Trophoblast cell (in vitro differentiated cells and primary cell): ENCODE measurements at places on chromosomes 1 and 21.

DNA sequence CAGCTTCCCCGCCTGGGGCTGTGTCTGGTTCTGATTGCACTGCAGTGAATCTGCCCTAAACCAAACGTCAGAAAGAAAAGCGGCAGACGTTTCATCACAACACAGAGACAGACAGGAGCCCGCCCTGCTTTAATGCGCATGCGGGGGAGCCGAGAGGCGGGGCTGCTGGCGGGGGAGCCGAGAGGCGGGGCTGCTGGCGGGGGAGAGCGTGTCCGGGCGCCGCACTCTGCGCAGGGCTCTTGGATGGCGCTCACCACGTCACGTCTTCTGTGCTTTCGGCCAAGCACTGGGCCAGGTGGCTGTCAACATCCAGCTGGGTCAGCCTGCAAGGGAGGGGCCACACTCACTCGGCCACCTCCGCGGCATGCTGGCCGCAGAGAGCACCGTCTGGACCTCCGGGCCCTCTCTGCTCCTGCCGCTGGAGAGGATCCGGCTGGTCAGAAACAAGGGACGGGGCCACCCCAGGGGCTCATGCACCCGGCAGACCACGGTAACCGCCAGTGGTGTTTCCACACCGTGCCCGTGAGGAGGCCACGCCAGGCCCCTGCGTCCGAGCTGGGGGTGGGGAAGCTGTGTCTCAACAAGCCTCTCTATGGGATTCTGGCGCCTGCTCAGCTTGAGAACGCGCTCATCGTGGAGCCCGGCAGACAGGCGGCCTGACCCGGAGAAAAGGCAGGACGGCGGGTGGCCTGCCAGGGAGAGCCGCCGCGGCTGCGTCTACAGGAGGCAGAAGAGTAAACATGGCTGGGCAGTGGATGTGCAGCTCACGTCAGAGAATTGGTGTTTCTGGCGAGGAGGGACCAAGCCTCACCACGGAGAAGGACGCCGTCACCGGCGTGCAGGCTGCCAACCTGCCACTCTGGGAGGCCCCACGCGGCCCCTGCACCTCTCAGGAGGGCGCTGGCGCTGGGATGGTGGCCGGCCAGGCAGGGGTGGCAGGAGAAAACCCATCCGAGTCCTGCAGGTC is 4.8 kb downstream of the FAAP20 start:
- H3K27ac ChIP-seq = peak overlapping the region; percentile 83
- DNase-seq = peak; percentile 98
- H3K4me1 ChIP-seq = peaks cover 35% of the 10 kb centered on the region
- H3K27me3 ChIP-seq = no peaks in the 10 kb centered on the region

GRCh38 chr1:72670902-72671301 is 388.6 kb upstream of the NEGR1 start:
- H3K27me3 ChIP-seq = no peaks in the 10 kb centered on the region
- no peak overlapping the region for H3K27ac ChIP-seq
- no peaks in the 10 kb centered on the region for H3K36me3 ChIP-seq
- DNase-seq = no peak
- no peaks in the 10 kb centered on the region for H3K4me1 ChIP-seq

- H3K4me3 ChIP-seq = no peak overlapping the region
- H3K27ac ChIP-seq = no peak overlapping the region
- no peaks in the 10 kb centered on the region for H3K27me3 ChIP-seq
- no peak for DNase-seq
Measured at GRCh38 chr21:38027901-38028498, 111.7 kb upstream of the KCNJ6 start.

GRCh38 chr1:7313826-7314225 is 457.3 kb upstream of the VAMP3 start:
- no peak overlapping the region for H3K27ac ChIP-seq
- H3K27me3 ChIP-seq = no peaks in the 10 kb centered on the region
- H3K4me1 ChIP-seq = no peaks in the 10 kb centered on the region
- DNase-seq = no peak
- no peaks in the 10 kb centered on the region for H3K36me3 ChIP-seq
- no peak overlapping the region for H3K4me3 ChIP-seq

DNA sequence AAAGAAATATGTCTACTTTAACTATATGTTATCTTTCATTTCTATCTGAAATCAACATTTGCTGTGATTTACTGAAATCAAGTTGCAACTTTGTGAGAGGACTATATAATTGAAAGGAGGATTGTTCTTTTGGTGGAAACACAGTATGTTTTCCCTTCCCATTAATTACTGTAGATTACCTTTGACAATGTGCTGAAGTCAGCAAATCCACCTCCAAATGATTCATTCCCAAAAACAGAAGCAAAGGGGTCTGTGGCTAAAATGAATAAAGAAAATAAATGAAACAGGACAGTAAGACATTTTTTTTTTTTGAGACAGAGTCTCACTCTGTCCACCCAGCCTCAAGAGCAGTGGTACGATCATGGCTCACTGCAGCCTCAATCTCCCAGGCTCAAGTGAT is 35.4 kb upstream of the TTC39A start:
- no peak overlapping the region for H3K27ac ChIP-seq
- H3K36me3 ChIP-seq = peaks cover 10% of the 10 kb centered on the region
- no peaks in the 10 kb centered on the region for H3K4me1 ChIP-seq
- H3K4me3 ChIP-seq = no peak overlapping the region
- H3K27me3 ChIP-seq = no peaks in the 10 kb centered on the region
- DNase-seq = no peak

DNA sequence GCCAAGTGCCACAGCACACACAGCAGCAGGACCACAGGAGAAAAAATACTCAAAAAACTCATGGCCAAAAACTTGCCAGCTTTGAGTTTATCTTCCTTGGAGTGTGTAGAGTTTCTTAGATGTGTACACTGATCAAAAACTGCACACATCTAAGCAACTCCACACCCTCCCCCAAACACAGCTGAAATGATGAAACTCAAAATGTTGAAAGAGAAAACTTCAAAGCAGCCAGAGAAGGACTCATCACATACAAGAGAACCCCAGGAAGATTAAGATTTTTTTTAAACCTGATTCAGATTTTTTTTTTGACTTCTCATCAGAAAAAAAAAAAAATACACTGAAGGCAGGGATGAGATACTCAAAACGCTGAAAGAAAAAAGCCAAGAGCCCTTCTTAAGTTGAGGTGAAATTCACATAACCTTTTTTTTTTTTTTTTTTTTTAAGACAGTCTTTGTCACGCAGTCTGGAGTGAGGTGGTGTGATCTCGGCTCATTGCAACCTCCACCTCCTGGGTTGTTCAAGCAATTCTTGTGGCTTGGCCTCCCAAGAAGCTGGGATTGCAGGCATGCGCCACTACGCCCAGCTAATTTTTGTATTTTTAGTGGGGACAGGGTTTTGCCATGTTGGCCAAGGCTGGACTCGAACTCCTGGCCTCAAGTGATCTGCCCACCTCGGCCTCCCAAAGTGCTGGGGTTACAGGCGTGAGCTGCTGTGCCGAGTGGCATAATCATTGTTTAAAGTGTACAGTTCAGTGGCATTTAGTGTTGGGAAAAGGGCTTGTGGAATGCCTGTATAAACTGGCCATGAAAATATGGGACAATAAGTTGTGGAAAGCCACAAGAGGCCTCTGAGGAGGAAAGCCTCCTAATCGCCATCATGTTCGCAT is 20.9 kb upstream of the PDXK start:
- H3K4me1 ChIP-seq = no peaks in the 10 kb centered on the region
- no peak overlapping the region for H3K27ac ChIP-seq
- H3K36me3 ChIP-seq = peaks cover 18% of the 10 kb centered on the region
- no peak for DNase-seq
- no peaks in the 10 kb centered on the region for H3K27me3 ChIP-seq
- no peak overlapping the region for H3K4me3 ChIP-seq

DNA sequence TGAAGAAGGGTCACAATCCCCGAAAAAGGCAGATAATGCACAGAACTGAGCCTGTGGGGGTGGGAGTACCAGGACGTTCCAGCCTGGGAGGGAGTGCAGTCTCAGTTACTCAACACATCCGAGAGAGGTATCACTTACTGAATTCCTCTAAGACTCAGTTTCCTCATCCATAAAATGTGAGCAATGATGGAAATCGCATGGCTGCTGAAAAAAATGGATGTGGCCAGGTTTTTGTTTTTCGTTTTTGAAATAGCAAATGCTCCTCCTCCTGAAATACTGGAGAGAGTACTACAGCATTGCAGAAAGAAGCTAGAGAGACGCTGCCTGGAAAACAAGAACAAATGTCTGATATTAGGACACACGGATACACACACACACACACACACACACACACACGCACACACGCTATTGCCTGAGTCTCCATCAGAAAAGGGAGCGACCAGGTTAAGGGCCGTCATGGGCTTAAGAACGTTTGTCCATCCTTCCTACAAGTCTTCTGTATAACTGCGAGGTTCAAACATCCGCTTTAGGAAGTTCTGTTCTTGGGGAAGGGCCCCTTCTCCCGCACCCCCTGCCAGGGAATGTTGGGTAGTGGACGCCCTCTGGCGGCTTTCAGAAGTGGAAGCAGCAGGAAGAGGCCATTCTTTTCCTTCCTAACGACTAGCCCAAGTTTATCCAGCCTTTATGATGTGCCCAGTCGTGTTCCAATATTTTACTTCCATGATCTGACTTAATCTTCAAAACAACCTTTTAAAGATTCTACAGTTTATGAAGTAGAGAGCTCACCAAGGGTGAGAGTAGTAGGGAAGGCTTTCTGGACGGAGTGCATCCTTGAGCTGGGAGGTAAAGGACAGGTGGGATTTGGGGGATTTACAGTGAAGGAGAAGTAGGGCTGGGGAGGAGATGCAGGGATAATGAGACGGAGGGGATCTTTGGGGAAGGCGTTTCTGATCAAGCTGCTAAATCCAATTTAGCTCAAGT is 699 bp upstream of the NES start:
- no peak overlapping the region for H3K4me3 ChIP-seq
- H3K36me3 ChIP-seq = peaks cover 25% of the 10 kb centered on the region
- no peak for DNase-seq
- H3K4me1 ChIP-seq = peaks cover 35% of the 10 kb centered on the region
- H3K27me3 ChIP-seq = no peaks in the 10 kb centered on the region

- peak overlapping the region; percentile 75 for H3K27ac ChIP-seq
- H3K27me3 ChIP-seq = no peaks in the 10 kb centered on the region
- peak; percentile 87 for DNase-seq
- no peaks in the 10 kb centered on the region for H3K36me3 ChIP-seq
- H3K4me3 ChIP-seq = no peak overlapping the region
Measured at GRCh38 chr1:81689531-81689941, 111.2 kb upstream of the ADGRL2 start.

DNA sequence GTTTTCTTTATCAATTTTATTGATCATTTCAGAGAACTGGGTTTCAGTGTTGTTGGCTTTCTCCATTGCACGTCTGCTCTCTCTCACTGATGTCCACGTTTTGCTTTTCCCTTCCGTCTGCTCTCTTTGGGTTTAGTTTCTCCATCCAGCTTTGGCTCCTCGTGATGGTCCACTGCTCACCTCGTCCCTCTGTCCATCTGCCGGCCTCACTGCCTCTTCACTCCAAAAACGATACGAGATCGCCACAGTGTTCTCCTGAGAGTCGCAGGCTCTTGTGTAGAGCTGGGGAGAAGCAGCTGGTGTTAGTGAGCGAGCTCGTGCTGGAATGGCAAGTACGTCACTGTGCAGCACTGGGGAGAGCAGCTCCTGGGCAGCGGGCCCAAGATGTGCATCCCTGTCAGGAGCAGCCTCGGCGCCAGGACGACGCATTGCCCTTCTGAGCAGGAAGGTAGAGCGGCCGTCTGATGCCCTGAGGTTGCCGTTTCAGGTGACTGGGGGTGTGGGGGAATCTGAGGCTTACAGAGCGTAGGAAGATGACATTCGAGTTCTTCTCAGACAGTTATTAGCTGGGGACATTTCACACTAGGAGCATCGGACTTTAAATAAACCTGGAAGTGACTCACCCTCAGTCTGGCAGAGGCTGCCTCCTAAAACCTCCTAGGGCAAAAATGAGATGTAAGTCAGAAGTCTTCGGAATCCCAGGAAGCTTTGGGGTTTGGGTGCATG is 31.4 kb upstream of the PCBP3 start:
- no peak overlapping the region for H3K4me3 ChIP-seq
- no peak overlapping the region for H3K27ac ChIP-seq
- H3K27me3 ChIP-seq = no peaks in the 10 kb centered on the region
- no peaks in the 10 kb centered on the region for H3K36me3 ChIP-seq
- no peak for DNase-seq

GRCh38 chr1:87093286-87093685 is 178.9 kb downstream of the HS2ST1 start:
- no peak overlapping the region for H3K4me3 ChIP-seq
- H3K27me3 ChIP-seq = no peaks in the 10 kb centered on the region
- H3K27ac ChIP-seq = peak overlapping the region; percentile 20
- H3K4me1 ChIP-seq = peaks cover 4% of the 10 kb centered on the region
- peak; percentile 67 for DNase-seq

GRCh38 chr1:108758796-108759195 is 12.3 kb downstream of the STXBP3 start:
- H3K27me3 ChIP-seq = no peaks in the 10 kb centered on the region
- H3K4me3 ChIP-seq = no peak overlapping the region
- H3K36me3 ChIP-seq = peaks cover 8% of the 10 kb centered on the region
- H3K4me1 ChIP-seq = no peaks in the 10 kb centered on the region

DNA sequence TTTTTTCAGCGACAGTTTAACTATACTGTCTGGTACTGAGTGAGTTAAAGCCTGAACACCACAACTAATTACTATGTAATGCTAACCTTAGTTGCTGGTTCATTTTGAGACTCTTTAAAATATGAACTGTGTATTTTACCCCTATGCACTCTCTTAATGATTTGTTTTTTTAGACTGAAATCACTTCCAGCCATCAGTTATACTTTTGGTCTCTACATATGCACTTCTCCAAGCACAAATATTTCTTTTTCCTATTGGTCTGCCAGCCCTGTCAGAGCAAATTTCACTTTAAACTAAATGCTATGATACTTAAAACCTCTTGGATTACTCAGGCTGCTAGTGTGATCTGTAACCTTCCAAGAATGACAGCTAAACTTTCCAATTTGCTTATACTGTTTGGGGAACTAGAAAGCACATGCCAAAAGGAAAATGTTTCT is 38.1 kb upstream of the SCYL3 start:
- no peaks in the 10 kb centered on the region for H3K4me1 ChIP-seq
- no peak for DNase-seq
- no peaks in the 10 kb centered on the region for H3K27me3 ChIP-seq
- H3K27ac ChIP-seq = peak overlapping the region; percentile 65
- no peaks in the 10 kb centered on the region for H3K36me3 ChIP-seq

- H3K27ac ChIP-seq = no peak overlapping the region
- no peaks in the 10 kb centered on the region for H3K36me3 ChIP-seq
- H3K4me3 ChIP-seq = no peak overlapping the region
- H3K4me1 ChIP-seq = peaks cover 8% of the 10 kb centered on the region
- DNase-seq = peak; percentile 38
Measured at GRCh38 chr1:33624991-33625870, 152.8 kb downstream of the ZSCAN20 start.
